ENCODE measurements at places on chromosomes 3 and 15.

- no peak for DNase-seq
These were observed 147.7 kb upstream of the BHLHE40 start for GRCh38 chr3:4831580-4831950.

DNA sequence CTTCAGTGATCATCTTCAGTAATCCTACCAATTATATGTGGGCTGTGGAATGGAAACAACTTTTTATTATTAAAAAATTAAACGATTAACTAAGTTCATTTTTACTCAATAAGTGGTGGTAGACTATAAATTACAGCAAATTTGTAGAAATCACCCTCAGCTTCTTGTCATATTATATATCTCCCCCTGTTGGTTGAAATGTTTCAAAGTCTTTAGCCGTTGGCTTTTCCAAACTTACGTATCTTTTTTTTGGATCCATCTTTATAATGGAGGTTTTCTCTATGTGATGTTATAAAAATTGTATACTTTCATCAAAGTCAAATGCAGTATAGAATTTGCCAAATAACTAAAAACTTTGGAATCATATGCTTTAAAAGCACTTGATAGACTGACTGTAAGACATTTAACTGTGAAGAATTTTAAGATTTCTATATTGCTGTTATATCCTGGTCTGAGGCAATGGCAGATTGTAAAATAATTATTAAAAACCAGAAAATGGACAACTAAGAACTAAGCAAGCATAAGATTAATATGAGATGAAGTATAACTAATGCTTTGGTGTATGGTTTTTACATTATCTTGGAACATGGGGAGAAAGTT is 44.7 kb downstream of the ATP11B start:
- no peak for DNase-seq

DNA sequence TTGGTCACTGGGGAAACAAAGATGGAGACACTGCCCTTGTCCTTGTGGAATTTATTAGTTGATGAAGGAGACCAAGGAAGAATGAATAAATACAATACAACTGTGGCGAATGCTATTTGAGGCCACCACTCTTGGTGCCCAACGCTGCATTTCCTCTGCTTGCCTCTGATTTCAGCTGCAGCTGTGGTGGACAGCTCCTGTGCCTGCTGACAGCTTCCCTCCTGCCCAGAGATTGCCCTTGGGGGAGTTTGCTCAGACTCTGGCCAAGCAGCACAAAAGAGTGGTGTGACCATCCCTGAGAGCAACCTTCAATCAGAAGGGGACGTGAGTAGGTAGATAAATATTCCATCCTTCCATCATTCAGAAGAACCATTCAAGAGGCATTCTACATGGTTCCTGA is 64.6 kb upstream of the FHIT start:
- DNase-seq, result no peak

DNA sequence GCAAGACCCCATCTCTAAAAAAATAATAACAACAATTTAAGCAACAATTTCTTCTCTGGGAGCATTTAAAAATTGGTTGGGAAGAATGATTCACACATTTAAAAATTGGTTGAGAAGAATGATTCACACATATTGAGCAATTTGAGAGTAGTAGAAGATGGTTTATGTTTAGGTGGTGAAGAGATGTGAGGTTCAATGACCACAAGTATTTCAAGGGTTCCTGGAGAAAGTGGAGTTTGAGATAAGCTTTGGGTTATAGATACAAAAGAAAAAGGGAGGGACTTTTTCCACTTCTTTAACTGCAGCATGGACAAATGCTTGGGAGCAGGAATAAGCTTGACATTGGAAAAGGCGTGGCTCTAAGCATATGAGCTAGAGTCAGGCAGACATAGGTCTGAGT is 145.7 kb upstream of the NPHP3 start:
- DNase-seq, result no peak
